ENCODE measurements at places on chromosomes 13 and 19. TPM values are rescaled to one million over a fixed set of nuclear protein-coding genes. Genes with fewer than 3 reads are reported as not detected.

DNA sequence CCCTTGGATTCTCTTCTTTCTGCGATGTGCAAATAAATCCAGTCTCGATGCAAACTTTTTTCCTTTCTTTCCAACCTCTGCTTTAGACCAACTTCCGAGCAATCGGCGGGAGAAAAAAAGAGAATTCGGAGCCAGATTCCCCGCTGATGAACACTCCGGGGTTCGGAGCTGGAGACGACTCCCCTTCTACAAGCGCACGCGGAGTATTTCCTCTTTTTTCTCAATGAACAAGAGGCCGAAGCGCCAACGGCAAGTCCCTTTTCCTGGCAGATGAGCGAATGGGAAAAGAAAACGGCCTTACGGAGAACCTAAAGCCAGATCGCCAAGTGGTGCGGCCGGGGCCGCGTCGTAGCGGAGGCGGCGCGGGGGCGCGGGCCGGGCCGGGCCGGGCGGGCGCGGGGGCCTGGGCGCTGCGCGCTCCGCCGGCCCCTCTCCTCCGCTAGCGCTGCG lies 250 bp downstream of the SPRY2 start:
- no peaks in the 10 kb centered on the region for H3K27me3 ChIP-seq
- DNase-seq = peak; percentile 81
- peaks cover 12% of the 10 kb centered on the region for H3K4me1 ChIP-seq
- peak overlapping the region; percentile 90 for H3K4me3 ChIP-seq
- H3K27ac ChIP-seq = peak overlapping the region; percentile 87
- H3K36me3 ChIP-seq = peaks cover 8% of the 10 kb centered on the region

DNA sequence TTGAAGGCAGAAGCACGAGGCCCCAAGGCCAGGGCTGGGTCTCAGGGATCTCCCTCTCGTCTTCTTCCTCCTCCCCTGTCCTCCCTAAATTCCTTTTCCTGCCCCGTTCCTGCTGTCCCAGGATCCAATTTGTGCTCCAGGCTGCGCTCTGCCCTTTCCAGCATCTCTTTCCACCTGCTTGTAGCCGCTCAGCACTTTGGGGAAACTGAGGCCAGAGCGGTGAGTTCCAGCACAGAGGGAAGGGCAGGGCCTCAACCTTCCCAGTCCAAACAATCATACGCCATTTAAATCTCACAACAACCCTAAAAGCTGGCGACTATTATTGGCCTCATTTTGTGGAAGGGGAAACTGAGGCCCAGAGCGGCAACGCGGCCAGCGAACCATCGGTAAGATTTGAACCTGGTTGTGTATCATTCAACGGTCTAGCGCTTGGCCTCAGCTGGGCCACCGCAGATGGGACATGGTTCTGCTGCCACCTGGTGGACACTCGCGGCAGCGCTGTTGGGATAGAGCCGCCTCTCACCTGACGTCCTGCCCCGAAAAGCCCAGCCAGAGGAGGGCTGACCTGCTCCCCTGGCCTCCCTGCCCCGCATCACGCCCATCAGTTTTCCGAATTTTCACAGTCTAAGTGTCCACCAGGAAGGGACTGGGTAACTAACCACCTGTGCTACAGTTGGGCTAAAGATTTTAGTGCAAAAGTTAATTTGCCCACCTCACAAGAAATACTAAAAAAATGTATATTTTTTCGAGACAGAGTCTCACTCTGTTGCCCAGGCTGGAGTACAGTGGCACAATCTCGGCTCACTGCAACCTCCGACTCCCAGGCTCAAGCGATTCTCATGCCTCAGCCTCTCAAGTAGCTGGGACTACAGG lies 4.2 kb upstream of the RPL18A start:
- H3K27ac ChIP-seq = no peak overlapping the region
- H3K4me1 ChIP-seq = no peaks in the 10 kb centered on the region
- peaks cover 3% of the 10 kb centered on the region for H3K36me3 ChIP-seq
- DNase-seq = peak; percentile 80

DNA sequence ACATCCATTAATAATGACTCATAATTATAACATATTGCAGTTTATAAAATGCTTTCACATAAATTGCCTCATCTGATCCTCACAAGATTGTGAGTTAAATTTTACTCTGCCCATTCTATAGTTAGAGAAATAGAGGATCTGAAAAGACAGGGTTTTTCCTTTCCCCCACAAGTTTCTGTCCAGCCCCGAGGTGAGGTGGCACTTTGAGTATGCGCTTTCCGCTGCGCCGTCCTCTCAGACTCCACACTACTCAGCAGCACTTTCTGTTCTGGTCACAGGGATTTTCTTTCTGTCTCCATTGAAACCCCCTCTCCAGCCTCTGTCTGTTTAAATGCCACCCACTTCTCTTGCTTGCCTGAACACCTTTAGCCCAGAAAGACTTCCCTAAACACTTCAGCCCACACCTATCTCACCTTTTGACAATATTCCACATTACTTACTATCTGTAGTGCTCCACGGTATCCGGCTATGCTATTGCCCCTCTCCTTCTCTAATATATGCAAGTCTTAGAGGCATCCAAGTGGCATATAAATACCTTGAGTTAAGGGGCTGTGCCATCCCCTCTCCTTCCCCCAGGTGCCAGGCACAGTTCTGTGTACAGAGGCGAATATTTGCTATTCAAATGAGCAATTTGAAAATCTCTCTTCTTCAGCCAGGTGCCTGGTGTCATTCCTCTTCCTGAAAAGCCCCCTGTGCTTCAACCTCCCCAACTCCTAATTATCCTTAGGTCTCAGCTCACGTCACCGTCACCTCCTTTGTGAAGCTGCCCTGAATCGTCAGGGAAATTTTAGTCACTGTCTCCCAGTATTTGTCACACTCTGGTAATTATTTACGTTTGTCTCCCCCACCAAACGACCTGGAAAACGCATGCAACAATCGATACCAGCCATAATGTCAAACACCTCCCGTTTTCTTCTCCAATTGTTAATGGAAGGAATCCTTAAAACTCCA lies 268.7 kb downstream of the NHLRC3 start:
- H3K36me3 ChIP-seq = no peaks in the 10 kb centered on the region
- no peak overlapping the region for H3K4me3 ChIP-seq
- H3K27ac ChIP-seq = no peak overlapping the region
- no peaks in the 10 kb centered on the region for H3K4me1 ChIP-seq

The CXCL17 gene
- total RNA-seq = not detected

DNA sequence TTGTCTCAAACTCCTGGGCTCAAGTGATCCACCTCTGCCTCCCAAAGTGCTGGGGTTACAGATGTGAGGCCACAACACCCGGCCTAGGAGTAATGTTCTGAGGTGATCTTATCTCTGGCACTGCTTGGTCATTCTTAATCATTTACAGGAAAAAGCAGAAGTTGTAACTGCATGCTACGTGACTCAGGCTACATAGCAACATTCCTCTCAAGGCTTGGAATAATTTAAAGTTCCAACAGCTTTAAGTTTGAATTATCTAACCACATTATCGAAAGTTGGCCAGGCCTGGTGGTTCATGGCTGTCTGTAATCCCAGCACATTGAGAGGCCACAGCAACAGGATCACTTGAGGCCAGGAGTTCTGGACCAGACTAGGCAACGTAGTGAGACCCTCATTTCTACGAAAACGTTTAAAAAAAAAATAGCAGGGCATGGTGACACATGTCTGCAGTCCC lies 3.9 kb upstream of the B9D2 start:
- DNase-seq = no peak
- H3K4me3 ChIP-seq = no peak overlapping the region
- no peaks in the 10 kb centered on the region for H3K36me3 ChIP-seq
- peaks cover 6% of the 10 kb centered on the region for H3K4me1 ChIP-seq
- H3K27me3 ChIP-seq = no peaks in the 10 kb centered on the region

The SOX1 gene
- 56.6 TPM for total RNA-seq

GRCh38 chr19:42175952-42176648 lies 41.4 kb downstream of the DEDD2 start:
- peaks cover 51% of the 10 kb centered on the region for H3K27me3 ChIP-seq
- H3K4me3 ChIP-seq = peak overlapping the region; percentile 51
- DNase-seq = no peak
- peaks cover 16% of the 10 kb centered on the region for H3K4me1 ChIP-seq

- no peak for DNase-seq
- no peaks in the 10 kb centered on the region for H3K27me3 ChIP-seq
- H3K4me1 ChIP-seq = peaks cover 26% of the 10 kb centered on the region
- H3K4me3 ChIP-seq = no peak overlapping the region
- no peaks in the 10 kb centered on the region for H3K36me3 ChIP-seq
Observed at GRCh38 chr13:39394796-39395678, 208.0 kb downstream of the LHFPL6 start.

DNA sequence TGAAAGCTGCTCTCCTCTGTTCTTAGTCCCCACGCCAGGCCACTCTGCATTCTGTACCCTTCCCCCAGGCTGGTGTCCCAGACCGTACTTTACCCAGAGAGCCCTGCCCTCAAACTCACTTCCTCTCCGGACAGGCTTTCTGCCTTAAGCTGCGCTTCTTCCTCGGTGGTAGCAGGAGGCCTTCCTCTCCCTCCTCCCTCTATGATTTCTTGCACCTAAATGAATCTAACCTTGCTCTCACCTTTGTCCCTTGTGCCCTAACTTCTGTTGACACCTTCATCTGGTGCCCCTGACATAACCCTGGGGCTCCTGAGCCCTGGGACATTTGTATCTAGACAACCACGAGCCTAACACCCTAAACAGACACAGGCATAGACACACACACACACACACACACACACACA lies 29.6 kb upstream of the CEACAM21 start:
- H3K27me3 ChIP-seq = no peaks in the 10 kb centered on the region
- H3K4me1 ChIP-seq = peaks cover 23% of the 10 kb centered on the region
- no peak for DNase-seq
- no peak overlapping the region for H3K27ac ChIP-seq
- no peaks in the 10 kb centered on the region for H3K36me3 ChIP-seq

- H3K4me1 ChIP-seq = peaks cover 7% of the 10 kb centered on the region
- no peak overlapping the region for H3K27ac ChIP-seq
- H3K4me3 ChIP-seq = peak overlapping the region; percentile 48
- DNase-seq = peak; percentile 86
- no peaks in the 10 kb centered on the region for H3K27me3 ChIP-seq
- H3K36me3 ChIP-seq = no peaks in the 10 kb centered on the region
Observed at GRCh38 chr19:11963566-11964355, 1.1 kb upstream of the ZNF763 start.

DNA sequence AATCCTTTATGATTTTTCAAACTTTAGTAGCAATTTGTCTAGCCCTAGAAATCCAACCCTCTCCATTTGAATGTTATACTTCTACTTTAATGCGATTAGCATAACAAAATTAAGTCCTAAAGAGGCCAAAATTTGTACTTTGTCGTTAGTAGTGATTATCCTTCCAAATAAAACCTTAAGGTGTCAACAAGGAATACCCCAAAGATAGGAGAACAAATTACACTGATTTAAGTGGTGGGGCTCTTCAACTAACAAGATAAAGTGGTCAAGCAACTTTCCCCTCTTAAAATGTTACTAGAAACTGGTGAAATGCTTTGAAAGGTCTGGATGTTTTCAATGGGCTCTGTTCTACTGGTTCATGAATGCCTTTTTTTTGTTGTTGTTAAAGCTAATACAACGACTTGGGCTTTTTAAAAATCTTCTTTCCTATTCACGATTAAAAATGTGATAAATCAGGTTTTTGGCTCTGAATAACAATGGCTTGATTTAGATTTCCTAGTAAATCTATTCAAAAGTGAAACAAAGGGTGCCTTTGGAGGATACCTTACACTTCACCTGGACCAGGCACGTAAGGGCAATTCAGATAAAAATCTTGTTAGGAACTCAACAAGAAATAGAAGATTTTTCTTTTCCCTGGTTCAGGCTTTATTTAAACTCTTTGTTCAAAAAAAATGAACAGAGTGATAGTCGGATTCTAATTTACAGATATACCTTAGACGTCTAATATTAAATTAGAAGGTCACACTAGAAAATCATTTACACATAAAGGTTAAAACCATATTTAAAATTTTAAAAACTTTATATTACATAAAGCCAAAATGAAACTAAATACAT lies 3.1 kb downstream of the SOX21 start:
- no peak overlapping the region for H3K4me3 ChIP-seq
- peaks cover 97% of the 10 kb centered on the region for H3K27me3 ChIP-seq
- H3K27ac ChIP-seq = no peak overlapping the region
- no peak for DNase-seq
- peaks cover 12% of the 10 kb centered on the region for H3K4me1 ChIP-seq

GRCh38 chr13:21938168-21938567 lies 267.3 kb downstream of the FGF9 start:
- H3K27me3 ChIP-seq = no peaks in the 10 kb centered on the region
- DNase-seq = no peak
- H3K36me3 ChIP-seq = no peaks in the 10 kb centered on the region
- H3K4me1 ChIP-seq = no peaks in the 10 kb centered on the region

GRCh38 chr13:59679254-59679653 lies 484.5 kb downstream of the DIAPH3 start:
- peak; percentile 74 for DNase-seq
- peak overlapping the region; percentile 88 for H3K27ac ChIP-seq
- H3K27me3 ChIP-seq = no peaks in the 10 kb centered on the region
- peaks cover 77% of the 10 kb centered on the region for H3K4me1 ChIP-seq
- no peaks in the 10 kb centered on the region for H3K36me3 ChIP-seq
- H3K4me3 ChIP-seq = no peak overlapping the region

The MYH14 gene
- 1.4 TPM for total RNA-seq

DNA sequence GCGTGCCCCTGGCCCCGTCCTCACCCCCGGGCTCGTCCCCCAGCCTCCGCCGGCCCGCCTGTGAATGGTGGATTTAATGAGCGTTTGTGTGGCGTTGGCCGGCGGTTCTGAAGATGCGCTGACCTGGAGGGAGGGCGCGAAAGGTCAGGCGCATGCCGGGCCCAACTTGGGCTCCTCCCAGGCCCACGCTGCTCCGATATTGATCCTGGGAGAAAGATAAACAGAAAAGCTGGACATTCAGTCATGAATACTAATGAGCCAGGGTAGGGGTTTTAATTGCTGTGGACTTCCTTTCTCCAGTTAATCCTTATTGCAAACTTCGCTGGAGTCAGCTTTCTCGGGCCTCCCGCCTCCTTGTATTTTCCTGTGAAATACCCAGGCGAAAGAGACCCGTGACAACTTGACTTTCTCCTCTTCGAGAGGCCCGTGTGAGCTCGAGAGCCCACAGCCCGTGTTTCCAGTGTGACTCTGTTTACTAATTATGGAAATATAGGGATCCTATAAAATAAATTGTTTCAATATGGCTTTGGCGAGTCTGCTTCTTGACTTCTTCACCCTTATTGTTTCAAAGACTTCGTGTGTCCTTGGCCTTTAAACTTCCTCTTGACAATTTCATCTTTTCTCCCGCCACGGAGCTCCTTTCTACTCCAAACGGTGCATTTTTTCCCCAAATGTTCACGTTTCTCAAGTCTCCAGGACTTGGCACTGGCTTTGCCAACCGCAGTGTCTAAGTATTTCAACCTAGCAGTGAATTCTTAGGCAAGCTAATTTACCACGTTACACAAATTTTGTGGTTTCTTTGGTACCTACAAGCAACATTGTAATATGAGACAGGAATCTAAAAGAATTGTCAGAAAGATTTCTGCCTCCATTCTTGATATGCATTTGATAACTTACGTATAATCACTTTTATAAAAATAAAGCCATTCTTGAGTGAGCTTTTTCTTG lies 10.5 kb downstream of the ZIC2 start:
- H3K4me3 ChIP-seq = peak overlapping the region; percentile 23
- peaks cover 10% of the 10 kb centered on the region for H3K36me3 ChIP-seq
- H3K27me3 ChIP-seq = no peaks in the 10 kb centered on the region
- peak overlapping the region; percentile 96 for H3K27ac ChIP-seq
- peaks cover 82% of the 10 kb centered on the region for H3K4me1 ChIP-seq
- DNase-seq = peak; percentile 82

The PLIN3 gene
- total RNA-seq = 30.6 TPM

The GJA3 gene
- total RNA-seq = 0.43 TPM

- no peak overlapping the region for H3K4me3 ChIP-seq
- no peaks in the 10 kb centered on the region for H3K27me3 ChIP-seq
- no peak for DNase-seq
Observed at GRCh38 chr13:61277586-61278276, 137.9 kb downstream of the PCDH20 start.

The RNF225 gene
- 0.60 TPM for total RNA-seq

The MEX3D gene
- 60.0 TPM for total RNA-seq
